AG04450 (cell line): ENCODE measurements at places on chromosomes 3 and 15.

DNA sequence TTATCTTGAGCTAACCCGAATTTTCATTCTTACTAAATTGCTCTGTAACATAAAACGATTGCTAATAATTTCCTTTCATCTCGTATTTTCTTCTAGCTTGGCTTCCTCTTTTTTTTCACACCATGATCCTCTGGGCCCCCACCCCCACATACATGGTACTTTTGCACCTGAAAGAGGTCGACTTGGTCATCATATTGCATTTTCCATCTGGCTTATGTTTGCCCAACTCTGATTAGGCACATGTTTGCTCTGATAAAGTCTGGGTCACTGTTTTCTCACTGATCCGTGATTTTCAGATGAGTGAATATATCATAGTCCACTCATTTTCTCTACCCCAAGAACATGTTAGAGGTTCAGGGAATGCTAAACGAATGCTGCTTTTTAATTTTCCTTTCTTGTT lies 49.5 kb downstream of the ARRDC4 start:
- no peak for DNase-seq

GRCh38 chr3:127038466-127038865 lies 55.6 kb downstream of the PLXNA1 start:
- DNase-seq, result no peak

- DNase-seq, result no peak
Observed at GRCh38 chr3:52299247-52299878, 11.7 kb downstream of the GLYCTK start.

GRCh38 chr3:132245552-132246142 lies 71.6 kb upstream of the ACP3 start:
- DNase-seq, result no peak

DNA sequence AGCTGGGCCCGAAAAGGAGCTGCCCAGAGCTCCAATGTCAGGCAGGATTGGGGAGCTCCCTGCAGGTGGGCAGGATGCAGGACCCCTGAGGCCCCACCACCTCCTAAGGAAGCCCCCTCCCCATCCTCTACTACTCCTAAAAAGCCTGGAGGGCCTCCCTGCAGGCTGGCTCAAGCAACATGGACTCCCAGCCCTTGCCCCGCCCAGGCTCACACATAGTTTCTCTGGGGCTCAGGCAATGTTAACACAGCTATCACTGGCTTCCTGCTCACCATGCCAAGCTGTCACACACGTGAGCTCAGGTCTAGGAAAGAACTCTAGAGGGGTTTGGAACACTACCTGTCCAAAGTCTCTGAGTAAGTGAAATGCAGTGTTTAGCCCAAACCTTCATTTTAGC lies 65.4 kb upstream of the ZNF148 start:
- DNase-seq, result no peak

DNA sequence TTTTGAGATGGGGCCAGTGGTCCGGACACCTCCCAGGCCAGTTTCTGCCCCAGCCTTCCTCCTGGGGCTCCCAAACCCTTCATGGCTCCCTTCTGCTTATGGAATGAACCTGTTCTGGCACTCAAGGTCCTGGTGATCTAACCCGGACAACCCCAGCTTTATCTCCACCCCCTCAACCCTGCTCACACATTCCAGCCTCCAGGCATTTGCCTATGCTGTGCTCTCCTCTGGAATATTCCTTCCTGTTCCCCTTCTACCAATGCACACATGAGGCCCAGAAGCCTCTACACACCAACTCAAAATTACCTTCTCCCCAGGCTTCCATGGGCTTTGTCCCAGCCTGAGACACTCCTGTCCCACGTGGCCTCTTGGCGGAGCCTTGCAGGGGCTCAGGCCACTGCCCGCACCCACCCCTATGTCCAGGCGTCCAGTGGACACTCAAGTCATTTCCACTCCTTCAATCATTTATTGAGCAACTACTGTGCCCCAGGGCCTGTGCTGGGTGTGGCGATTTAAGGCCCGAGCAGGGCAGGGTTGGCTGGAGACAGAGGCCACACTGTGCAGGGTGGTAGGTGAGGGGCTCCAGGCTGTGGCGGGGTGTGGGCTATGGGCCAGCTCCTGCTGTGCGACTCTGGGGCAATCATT lies 18.8 kb downstream of the PLXND1 start:
- DNase-seq, result no peak

- DNase-seq, result no peak
Observed at GRCh38 chr15:46647046-46647445, 1012.2 kb downstream of the SQOR start.

GRCh38 chr3:58073301-58074108 lies 65.3 kb downstream of the FLNB start:
- no peak for DNase-seq

DNA sequence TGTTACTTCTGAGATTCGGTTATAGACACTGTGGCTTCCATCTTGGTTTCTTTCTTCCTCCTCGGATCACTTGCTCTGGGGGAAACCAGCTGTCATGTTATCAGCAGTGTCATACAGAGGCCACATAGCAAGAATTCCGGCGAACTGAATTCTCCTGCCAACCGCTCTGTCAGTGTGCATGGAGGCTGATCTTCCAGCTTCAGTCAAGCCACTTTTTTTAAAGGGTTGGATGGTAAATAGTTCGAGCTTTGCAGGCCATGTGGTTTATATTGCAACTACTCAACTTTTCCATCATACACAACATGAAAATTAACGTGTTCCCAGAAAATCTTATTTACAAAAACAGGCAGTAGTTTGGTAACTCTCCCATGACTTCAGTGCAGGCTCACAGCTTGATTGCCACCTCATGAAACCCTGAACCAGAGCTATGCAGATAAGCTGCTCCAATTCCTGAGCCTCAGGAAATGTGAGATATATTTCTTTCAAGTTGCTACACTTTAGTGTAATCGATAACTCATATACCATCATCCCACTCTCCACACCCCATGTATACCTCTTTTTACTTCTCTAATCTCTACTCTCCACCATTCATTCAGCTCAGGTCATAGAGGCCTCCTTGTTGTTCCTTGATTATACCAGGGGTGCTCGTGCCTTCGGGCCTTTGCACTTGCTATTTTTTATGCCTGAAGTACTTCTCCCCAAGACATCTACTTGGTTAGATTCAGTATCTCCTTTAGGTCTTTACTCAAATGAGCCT lies 7.2 kb downstream of the RPL22L1 start:
- no peak for DNase-seq

- DNase-seq, result no peak
Observed at GRCh38 chr15:100020189-100020588, 287.0 kb upstream of the LYSMD4 start.

GRCh38 chr15:49103002-49103401 lies 52.4 kb downstream of the COPS2 start:
- DNase-seq, result no peak

- no peak for DNase-seq
Observed at GRCh38 chr3:12656193-12656592, 7.7 kb downstream of the RAF1 start.

DNA sequence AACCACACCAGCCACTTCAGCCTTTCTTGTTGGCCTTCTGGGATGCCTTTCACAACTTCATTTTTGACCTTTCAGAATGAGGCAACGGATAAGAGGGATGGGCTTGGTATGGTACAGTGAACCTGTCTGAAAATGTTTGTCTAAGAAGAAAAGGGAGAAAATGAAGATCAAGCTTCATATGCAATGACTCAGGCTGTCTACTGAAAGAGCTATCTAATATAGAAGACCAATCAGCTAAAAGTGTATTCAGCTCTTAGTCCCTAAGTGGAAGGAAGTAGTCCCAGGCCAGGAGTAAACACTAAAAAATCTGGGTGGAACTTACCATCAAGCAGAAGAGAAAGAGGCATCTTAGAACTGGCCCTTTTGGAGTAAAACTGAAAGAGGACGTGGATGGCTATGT lies 12.2 kb upstream of the UPK1B start:
- no peak for DNase-seq

GRCh38 chr3:112561484-112561733 lies 353 bp downstream of the ATG3 start:
- DNase-seq, result no peak

- peak; percentile 16 for DNase-seq
Observed at GRCh38 chr3:178103140-178103539, 433.1 kb upstream of the KCNMB2 start.

DNA sequence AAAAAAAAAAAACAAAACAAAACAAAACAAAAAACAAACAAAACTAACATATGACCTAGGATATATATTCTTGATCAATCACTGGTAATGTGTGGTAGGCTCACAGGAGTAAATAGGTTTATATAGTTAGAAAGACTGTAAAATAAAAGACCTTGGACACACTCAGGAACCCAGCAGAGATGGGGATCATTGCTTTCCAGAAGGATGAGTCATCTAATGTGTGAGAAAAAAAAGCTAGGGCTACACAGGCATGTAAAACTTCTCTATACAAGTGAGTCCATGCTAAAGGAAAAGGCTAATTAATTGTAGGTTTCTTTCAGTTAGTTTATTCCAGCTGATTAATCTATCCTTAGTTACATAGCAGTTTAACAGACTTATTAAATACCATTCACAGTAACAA lies 710.3 kb upstream of the ARPP21 start:
- DNase-seq, result no peak

DNA sequence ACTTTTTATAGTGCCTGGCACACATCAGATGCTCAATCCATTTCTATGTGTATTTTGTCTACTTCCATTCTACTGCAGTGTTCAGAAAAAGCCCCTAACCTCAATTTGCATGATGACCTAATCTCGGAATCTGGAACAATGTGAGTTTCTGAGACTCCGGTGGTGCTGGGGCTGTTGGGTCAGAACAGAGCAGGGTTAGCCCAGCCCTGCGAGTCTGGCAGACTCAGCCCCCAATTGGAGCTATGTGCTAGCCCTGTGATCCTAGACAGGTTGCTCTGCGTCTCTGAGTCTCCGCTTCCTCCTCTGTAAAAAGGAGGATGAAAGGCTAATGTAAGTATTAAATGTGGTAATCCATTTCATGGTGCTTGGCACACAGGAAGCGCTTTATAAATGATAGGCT lies 95.0 kb upstream of the ICE2 start:
- no peak for DNase-seq

DNA sequence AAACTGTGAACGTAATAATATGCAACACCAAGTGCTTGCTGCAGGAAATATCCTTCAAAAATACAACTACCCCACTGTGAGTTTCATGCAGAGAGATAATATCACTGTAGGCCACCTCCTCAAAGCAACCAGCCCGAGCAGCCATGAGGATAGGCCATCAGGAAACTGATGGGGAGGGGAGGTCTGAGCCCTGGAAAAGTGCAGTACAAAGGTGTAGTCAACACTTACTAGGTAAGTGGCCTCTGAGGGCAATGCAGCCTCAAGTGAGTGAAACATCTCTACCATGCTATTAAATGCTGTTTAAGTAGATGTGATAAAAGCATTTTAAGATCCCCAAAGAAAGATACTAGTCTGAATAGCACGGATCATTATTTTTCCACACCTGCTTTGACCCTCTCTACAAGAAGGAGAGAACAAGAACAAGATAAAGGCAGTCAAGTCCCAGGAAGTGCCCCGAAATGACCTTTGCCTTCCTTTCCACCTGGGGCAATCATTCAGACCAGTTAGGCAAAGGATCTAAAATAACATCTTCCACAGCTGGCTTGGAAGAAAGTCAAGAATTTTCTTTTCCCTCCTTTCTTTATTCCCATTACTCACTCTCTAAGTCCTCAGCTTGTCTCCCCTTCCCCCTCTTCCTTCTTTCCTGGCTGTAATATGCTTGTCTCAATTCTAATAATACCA lies 62.8 kb downstream of the FMN1 start:
- DNase-seq, result no peak

DNA sequence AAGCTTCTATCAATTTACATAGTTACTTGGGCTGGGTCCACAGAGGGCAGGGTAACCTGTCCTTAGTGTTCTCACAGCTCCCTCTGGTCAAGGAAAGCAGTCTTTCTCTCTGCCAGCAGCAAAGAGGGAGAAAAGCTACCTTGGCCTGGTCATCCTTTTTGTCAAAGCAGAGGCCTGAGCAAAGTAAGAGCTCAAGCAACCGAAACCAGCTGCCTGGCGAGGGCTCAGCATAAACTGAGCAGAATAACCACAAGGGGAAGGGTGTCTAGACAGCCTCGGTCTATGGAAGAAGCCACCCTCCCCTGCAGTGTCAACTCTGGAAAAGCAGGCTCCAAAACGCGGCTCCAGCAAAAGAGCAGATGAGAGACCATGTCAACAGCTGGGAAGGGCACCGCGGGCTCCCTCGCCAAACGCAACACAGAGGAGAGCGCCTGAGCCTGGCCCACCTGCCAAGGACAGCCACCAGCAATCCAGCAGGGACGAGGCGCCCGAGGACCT lies 17.4 kb downstream of the LRIG1 start:
- no peak for DNase-seq

- peak; percentile 55 for DNase-seq
Observed at GRCh38 chr3:158659454-158660237, 12.8 kb downstream of the LXN start.

DNA sequence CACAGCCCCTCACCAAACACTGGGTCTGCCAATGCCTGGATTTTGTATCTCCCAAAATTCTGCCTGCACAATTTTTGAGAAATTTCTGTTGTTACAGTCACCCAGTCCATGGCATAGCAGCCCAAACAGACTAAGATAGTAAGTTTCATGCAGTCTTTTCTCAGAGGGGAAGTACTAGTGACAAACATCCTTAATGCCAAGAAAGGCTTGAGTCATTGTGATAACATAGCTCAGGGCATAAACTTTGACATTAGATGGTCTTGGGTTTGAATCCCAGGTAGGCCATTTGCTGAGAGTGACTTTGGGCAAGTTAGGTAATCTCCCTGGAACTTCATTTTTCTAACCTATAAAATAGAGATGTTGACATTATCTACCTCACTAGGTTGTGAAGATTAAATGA lies 36.1 kb upstream of the PFN2 start:
- DNase-seq, result no peak

- no peak for DNase-seq
Observed at GRCh38 chr3:119175872-119176756, 2.7 kb downstream of the UPK1B start.

DNA sequence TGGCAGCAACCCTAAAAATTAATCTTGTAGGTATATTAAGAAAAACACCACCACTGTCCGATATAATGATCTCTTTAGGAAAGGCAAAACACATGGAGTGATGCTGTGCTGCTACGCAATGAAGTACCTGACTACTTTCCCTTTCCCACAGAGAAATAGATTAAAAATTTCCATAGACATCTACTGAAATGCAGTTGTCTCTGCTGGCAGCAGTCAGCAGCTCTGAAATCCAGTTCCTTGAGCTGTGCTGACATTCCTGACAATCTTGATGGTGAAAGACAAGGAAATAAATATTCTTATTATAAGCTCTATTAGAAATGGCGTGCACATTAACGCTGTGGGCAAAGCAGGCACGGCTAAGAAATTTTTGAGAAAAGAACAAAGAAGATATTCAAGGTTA lies 287.6 kb downstream of the IL5RA start:
- DNase-seq, result no peak

DNA sequence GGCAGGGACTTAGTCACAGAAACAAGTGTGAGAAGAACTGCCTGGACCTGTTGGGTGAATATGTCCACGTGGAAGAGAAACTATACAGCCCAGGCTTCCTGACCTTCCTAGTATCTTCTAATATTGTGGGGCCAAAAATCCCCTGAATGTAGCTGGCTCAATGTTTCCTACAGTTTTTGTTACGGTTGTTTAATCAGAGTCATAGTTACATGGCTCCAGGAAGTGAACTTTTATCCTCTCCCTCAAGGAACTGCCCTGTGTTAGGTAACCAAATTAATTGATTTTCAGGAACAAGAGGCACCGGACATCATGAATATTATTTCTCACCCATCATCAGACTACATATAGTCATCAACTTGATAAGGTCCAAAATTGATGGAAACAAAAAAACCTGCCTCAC lies 59.0 kb downstream of the ANXA2 start:
- no peak for DNase-seq
